Frontal cortex (tissue), 4 donors: ENCODE measurements at places on chromosomes 5 and 9.

GRCh38 chr5:145989428-145989827 is 53.0 kb downstream of the SH3RF2 start:
- DNase-seq, result no peak

- no peak for DNase-seq
Measured at GRCh38 chr5:136201870-136202269, 8.9 kb upstream of the SMIM32 start.

DNA sequence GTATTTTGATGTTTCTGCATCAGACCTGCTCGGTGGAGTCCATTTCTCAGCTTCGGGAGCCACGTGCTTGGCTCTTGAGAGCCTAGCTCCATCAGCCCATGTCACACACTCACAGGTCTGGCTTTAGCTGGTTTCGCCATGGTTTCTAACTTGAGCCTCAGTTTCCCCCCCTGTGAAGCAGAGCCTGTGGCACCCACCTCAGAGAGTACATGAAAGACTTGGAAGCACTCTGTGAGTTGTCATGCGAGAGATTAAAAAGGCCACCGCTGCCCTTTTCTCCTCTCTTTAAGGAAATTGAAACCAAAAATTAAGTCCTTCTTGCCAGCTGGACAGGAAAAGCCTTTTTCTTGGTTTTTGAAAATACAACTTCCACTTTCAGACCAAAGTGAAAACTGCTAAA is 8.8 kb downstream of the TENT4A start:
- no peak for DNase-seq

DNA sequence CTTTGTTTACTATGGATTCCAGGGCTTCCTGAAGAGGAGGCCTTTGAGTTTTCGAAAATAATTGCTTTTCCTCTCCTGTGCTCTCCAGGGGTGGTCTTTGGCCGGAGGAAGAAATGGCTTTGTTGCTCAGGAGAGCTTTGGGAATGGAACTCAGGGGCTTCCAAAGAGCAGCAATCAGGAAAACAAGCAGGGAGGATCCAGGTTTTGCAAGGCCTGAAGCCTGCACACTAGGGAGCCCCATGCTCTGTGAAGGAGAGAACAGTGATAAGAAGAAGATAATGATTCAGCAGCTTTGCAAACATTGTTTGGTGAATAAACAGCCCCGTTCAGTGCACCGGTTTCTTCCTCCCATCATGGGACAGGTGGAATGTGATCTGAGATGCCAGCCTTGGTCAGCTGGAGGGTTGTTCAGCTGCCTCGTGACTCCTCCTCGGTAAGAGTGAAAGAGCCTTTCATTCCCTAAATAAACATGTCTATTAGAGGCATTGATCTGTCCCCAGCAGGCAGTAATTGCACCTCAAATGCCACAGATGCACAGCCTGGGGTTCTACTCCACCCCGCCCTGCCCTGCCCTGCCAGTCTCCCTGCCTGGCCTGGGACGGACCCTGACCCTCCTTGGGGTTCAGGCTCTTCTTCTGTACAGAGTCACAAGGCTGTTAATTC is 11.5 kb upstream of the ALDH1B1 start:
- no peak for DNase-seq

GRCh38 chr9:14932231-14932630 is 22.0 kb upstream of the FREM1 start:
- DNase-seq, result no peak

- no peak for DNase-seq
Measured at GRCh38 chr5:134551901-134552300, 26.4 kb downstream of the JADE2 start.

- DNase-seq, result no peak
Measured at GRCh38 chr5:31453522-31453921, 78.4 kb downstream of the DROSHA start.

DNA sequence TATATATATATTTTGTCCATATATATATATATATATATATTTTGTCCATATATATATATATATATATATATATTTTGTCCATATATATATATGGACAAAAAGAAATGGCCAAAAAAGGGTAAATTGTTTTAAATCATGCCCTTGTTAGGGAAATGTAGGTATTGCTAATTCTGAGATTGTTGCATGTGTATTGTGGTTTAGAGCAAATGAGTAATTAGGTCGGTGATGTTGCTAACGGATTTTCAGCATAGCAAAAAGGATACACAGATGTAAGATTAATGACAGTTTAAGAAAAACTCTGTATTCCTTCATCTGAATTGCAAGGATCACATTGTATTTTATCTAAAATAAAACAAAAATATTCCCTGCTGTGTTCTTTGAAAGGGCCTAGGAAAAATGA is 40.2 kb downstream of the OSTF1 start:
- no peak for DNase-seq

DNA sequence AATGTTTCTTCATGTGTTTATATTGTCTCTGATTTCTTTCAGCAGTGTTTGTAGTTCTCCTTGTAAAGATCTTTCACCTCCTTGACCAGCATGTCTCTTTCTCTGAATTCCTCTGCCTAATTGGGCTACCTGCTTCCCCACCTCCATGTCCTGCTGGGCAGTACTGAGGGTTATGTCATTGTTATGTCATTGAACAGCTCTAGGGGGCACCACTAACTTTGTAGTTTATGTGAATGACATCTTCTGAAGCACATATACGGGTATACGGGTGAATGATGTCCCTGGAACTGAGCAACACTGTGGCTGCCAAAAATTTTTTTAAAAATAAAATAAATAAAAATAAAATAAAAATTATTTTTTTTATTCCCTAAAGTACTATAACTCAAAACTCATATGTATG is 16.9 kb upstream of the SNCAIP start:
- no peak for DNase-seq

DNA sequence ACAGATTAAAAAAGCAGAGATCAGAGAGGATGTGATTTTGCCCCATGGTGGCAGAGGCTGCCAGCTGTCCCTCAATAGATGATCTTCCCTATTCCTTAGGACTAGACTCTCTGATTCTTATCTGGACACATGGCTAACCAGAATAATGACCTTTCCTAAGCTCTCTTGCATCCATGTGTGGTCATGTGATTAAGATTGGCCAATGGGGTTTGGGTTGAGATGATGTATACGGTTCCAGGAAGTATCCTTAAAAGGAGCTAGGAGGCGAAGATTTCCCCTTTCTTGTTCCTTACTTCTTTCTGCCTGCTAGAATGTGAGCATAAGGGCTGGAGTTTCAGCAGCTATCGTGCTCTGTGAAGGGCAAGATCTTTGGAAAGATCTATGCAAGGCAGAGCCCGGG is 39.8 kb downstream of the FOXI1 start:
- DNase-seq, result no peak

DNA sequence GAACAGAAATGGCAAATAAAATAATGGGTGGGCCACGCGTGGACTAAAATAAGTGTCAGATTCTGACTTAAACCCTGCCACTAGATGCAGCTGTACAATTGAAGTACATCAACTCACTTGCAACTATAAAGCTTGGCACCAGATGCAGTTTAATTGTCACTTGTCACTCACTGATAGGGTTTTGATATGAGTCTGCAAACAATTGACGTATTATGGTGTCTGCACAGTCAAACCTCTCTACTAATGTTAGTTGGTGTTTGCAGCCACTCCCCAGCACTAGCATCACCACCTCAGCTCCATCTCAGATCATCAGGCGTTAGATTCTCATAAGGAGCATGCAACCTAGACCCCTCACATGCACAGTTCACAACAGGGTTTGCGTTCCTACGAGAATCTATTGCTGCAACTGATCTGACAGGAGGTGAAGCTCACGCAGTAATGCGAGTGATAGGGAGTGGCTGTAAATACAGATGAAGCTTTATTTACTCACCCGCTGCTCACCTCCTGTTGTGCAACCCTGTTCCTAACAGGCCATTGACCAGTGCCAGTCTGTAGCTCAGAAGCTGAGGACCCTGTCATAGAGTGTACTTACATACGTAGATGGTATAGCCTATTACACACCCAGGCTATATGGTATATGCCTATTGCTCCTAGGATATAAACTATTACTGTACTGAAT is 72.1 kb upstream of the SEMA6A start:
- no peak for DNase-seq

DNA sequence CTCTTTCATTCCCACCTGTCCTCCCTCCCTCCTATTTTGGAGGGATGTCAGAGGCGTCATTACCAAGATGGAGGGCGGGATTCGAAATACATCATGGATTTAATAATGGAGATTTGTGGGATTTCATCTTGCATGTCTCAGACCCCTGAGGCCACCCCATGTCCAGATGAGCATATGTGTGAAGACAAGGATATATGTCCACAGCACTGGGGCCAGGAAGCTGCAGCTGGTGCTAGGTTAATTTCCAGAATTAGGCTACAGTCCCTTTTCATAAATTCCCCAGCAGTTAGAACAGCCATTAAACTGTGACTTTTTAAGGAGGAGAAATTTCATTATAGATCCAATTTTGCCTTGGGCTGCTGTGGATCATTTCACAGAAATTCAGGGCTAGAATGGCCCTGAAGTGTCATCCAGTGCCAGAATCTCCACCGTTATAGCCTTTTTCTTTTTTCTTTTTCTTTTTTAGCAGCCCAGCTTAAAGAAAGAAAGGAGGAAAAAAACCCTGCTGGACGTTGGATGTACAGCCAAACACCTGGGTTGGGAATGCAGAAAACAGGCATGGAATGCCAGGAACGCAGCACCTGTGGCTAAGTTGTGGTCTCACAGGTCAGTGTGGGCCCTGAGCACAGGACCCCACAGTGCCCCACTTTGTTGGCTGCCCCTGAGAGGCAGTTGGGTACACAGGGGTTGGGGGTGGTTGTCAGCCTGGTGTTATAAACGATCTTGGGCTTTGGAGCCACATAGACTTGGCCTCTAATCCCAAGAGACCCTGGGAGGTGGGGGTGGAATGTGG is 50.2 kb upstream of the CXCL14 start:
- DNase-seq, result no peak

GRCh38 chr9:70421272-70422180 is 7.1 kb upstream of the KLF9 start:
- peak; percentile 29 for DNase-seq

DNA sequence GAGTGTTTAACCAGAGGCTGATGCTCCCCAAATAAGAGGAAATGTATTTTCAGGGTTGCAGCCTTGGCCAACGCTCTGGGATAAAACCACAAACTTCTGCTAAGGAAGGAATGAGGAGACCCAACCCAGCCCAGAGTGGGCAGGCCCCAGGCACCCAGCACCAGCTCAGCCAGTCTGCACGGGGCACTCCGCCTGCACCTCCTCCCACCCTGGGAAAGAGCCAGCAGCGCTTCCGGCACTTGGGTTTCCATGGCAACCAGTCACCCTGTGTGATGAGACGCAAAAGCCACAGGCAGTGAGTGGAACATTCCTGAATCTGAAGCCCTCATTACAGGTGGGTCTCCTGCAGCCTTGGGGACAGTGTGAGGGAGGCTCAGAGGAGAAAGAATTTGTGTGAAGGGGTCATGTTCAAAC is 85.2 kb upstream of the ZBTB43 start:
- DNase-seq, result peak; percentile 28

DNA sequence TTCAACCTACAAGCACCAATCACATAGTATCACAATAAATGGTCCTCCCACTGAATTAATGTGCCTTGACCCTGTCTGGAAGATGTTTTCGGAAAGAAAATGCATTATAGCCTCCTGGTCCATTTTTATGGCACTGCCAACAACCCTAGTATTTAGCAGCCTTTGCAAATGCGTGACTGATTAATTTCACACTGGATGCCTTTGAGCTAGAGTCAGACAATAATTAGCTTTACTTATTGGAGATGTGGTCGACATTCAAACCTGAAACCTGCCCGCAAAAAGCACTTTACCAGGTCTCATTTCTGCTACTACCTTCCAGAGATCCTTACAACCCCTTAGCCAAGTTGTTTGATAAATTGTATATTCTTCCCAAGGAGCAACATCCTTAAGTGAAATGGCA is 119.3 kb upstream of the DPYSL3 start:
- DNase-seq, result no peak

DNA sequence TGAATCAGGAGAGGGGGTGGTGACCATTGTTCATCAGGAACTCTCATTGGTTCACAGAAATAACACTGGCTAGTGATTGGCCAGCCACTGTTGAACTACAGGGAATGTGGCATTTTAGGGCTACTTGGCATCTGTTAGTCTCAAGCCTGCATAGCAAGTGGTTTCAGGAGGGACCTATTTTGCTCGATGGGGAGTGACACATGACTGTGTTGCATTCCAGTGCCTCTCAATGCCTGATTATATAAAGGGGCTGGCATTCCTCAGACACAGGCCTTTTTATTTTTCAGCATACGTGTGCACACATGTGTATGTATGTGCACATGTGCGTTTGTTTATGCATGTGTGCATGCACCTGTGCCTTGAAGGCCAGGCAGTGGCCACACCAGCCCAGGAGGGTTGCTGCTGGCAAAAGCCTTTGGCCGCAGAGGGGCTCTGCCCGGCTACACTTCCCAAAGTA is 23.2 kb downstream of the FGD3 start:
- DNase-seq, result no peak

- DNase-seq, result no peak
Measured at GRCh38 chr5:38323645-38324295, 65.4 kb downstream of the EGFLAM start.

- DNase-seq, result no peak
Measured at GRCh38 chr5:10418654-10419345, 22.9 kb upstream of the ROPN1L start.

- no peak for DNase-seq
Measured at GRCh38 chr5:111983459-111983858, 226.5 kb upstream of the NREP start.

GRCh38 chr9:101902051-101902450 is 163.6 kb upstream of the GRIN3A start:
- DNase-seq, result no peak

DNA sequence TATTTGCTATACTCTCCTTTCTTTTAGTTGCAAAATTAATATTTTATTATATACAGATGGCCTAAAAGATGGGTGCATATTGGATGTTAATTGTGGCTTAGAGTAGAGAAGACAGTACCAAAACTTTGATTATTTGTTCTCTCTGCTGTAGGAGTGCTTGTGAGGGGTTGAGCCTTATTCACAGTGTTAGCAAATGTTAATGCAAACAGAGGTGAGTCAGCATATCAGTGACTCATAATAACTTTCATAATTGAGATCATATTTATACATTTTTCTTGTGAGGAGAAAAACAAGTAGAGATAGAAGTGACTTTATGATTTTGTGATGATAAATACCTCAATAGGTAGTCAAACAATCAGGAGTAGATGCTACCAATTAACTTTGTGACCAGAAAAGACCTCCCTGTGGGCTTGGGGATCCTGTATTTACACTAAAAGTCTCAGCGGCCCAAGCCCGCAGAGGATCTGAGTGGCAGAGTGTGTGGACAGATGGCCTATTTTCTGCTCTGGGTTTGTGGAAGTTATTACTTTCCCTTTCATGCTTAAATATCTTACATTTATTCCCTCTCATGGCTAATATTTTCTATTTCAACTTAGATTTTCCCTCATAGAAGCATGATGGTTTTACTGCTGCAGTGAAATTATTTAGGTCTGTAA is 226.5 kb downstream of the TAF11L14 start:
- no peak for DNase-seq
